ENCODE measurements at places on chromosomes 13 and 19. TPM values are rescaled to one million over a fixed set of nuclear protein-coding genes. Genes with fewer than 3 reads are reported as not detected.

ZNF628 gene
- 2.5 TPM for total RNA-seq

CCL25 gene
- total RNA-seq = not detected

CEACAM5 gene
- total RNA-seq = not detected

SLC25A42 gene
- total RNA-seq = 4.3 TPM

TMPRSS9 gene
- total RNA-seq = not detected

C19orf81 gene
- not detected for total RNA-seq

ZNF442 gene
- total RNA-seq = 0.65 TPM

CRLF1 gene
- total RNA-seq = 0.48 TPM

SIGLEC14 gene
- 0.29 TPM for total RNA-seq

CTXN1 gene
- total RNA-seq = 10.1 TPM

NCCRP1 gene
- total RNA-seq = not detected

ZNF765 gene
- 10.1 TPM for total RNA-seq

ZMYM5 gene
- 16.3 TPM for total RNA-seq

Measured in vein endothelial cell (primary cell).